ENCODE measurements at places on chromosomes 3 and 15.

DNA sequence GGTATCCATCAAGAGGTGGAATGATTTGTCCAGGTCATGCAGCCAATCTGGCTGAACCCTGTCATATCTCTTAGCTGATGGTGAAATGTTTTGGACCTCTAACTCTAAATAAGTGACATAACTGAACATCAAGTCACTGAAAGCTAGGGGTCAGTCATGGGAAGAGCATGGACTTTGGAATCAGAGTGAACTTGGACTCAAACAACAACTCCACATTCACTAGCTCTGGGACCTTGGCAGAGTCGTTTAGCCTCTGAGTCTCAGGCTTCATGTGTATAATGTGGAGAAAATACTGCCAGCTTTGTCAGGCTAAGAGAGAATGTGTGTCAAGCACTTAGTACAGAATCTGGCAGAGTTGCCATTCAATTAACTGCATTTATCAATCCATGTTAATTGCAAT lies 557.8 kb upstream of the CFAP20DC start:
- DNase-seq, result no peak

GRCh38 chr3:15820911-15821310 lies 23.1 kb upstream of the ANKRD28 start:
- no peak for DNase-seq

DNA sequence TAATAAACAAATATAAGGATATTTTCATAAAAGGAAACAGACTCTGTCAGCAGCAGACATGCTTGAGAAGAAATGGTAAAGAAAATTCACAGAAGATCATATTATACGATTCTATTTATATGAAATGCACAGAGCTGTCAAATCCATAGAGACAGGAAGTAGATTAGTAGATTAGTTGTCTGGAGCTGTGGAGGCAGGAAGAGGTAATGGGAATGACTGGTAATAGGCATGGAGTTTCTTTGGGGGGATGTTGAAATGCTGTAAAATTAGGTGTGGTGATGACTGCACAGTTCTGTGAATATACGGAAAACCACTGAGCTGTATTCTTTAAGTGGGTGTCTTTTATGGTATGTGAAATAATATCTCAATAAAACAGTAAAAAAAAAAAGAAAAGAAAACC lies 35.3 kb downstream of the CEP152 start:
- no peak for DNase-seq

GRCh38 chr15:37791693-37792092 lies 142.7 kb upstream of the TMCO5A start:
- DNase-seq, result no peak

DNA sequence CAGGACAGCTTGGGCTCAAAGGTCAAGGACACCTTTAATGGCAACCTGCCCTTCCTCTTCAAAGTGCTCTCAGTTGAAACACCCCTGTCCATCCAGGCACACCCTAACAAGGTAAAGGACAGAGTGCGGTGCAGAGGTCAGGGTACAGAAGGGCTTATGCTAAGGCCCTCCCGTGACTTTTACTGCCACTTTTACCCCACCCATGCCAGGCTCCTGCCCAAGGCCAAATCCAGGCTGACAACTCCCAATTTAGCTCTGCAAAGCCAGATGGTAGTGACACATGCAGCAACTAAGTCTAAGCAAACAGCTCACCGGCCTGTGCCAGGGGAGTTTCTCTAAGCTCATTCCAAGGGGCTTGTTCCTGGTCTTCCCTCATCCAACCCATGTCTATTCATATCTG lies 1.6 kb downstream of the MPI start:
- no peak for DNase-seq

- no peak for DNase-seq
Observed at GRCh38 chr15:93613386-93613785, 524.4 kb upstream of the RGMA start.

DNA sequence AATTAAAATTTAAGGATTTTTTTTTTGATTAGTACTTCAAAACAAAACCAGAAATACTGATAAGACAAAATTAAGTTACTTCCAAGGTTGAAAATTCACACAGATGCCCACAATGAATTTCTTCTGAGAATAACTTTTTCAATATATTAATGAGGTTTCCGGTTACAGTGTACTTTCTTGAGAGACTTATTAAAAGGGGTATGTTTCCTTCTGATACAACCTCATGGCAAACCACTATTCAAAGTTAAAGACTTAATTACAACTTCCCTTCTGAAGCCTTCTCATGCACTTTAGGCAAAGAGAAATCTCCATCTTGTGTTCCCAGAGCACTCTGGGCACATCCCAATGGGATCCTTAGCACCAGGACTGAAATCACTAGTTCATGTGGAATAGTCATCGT lies 36.2 kb downstream of the MTHFS start:
- no peak for DNase-seq

GRCh38 chr3:16143861-16144447 lies 30.5 kb upstream of the GALNT15 start:
- no peak for DNase-seq

DNA sequence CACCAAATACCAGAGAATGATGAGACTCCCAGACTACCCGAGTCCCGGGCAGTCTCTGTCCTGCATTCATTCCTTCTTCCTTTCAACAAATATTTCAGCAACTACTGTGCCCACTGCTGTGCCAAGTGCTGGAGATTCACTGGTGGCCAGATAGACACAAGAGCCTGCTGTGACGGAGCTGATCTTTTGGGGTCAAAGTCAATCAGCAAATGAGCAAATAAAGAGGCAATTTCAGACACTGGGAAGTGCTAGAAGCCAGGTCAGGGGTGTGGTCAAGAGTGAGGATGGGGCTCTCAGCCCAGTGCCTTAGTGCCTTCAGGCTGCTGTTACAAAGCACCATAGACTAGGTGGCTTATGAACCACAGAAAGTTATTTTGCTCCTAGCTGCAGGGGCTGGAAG lies 104.9 kb upstream of the IQSEC1 start:
- no peak for DNase-seq

DNA sequence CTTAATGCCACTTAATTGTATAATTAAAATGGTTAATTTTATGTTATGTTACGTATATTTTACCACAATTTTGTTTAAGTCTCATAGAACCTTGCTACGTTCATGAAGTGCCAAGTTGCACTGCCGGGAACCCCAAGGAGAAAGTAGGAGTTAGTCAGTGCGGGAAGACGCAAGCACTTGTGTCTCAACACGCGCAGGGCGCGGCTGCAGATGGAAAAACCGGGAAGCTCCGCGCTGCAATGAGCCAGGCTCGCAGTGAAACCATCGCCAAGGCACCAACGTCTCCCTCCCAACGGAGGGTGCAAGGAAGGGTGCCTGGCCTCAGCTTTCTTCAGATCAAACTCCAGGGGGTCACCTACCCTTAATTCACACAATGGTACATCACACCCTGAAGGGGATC lies 21.6 kb downstream of the MAGI1 start:
- DNase-seq, result no peak
